ENCODE measurements at places on chromosomes 6 and 20.

- no peak for DNase-seq
These were observed 101.8 kb upstream of the NHSL1 start for GRCh38 chr6:138601128-138601527.

GRCh38 chr20:24763386-24764026 is 185.6 kb upstream of the CST7 start:
- no peak for DNase-seq

DNA sequence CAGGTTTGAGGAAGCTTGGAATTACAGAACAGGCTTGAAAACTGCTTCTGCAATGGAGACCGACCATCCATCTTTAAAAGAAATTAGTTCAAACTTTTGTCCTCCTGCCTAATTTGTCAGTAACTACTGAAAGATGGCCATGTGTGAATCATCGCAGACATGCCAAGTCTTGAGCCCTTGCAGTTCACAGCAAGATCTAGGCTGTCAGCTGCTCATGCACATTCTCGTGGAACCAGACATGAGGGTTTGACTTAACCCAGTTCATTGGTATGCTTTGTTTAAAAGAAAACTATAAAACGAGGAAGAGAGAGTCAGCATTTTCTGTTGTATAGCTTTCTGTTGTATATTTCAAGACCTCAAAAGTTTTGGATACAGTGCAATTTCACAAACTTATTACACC is 74.0 kb upstream of the SAMD5 start:
- DNase-seq = no peak

DNA sequence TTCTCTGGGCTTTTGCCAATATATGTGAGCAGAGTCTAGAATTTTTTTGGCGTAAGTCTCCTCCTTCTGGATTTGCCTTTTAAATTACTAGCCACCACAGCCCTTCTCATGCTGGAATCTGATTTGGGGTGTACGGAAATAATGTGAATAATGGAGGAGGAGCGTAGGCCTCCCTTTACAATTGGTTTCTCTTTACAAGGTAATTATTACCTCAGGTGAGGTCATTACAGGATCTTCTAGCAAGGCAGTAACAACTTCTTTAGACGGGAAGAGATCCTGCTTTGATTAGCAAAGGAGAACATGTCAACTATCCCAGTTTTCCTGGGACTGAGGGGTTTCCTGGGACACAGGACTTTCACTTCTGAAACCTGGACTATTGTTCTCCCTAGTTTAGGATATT is 8.9 kb downstream of the RWDD2A start:
- no peak for DNase-seq

DNA sequence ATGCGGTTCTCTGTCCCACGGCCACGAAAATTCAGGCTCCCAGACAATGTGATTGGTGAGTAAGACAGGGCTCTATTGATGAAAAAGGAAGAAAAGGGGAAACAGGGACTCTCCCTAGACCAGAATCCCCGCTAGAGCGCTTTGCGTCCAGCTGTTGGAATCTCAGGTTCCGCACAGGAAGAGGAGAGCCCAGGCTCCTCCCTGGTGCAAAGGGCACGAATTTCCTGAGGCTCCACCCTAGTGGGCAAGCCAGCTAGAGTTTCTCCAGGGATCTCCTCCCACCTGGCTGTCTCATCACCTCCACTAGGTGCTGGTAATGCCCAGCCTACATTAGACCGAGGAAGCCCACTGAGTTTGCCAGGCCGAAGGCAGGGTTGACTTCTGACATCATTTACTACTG is 135.9 kb upstream of the SOX4 start:
- DNase-seq = no peak

DNA sequence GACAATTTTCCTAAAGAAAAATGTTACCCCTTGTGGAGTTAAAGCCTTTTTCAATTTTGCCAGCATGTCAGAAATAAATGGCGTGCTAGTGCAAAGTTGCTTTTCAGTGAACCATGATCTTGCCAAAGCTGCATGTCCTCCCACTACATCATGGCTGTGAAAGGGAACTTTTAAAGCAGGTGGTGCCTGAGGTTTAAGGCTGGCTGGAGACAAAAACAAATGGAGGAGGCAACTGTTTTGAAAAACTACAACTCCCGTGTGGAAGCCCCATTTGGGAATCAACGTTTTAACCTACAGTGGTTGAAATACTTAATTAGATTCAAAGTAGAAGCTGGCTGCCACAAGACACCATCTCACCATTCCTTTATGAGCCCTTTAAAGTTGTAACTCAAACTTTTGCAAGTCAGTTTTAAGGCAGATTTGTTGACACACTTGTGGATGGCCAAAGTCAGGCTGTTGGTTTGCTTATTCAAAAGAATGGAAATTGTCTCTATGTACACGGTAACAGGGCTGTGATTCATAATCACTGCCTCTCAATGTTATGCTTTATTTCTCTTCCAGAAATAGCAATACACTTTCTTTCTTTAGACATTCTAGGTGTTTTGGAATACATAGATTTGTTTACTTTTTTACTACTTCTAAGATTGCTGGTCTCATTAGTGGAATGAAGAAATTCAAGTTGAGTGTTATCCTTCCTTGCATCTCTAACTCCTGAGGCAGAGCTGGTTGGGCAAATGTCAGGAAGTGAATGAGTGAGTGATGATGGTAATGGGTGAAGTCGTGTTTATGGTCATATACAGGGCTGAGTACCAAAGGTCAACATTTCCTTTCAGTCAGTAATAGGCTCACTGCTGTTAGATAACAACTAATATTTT is 196.4 kb upstream of the GMDS start:
- DNase-seq = no peak

DNA sequence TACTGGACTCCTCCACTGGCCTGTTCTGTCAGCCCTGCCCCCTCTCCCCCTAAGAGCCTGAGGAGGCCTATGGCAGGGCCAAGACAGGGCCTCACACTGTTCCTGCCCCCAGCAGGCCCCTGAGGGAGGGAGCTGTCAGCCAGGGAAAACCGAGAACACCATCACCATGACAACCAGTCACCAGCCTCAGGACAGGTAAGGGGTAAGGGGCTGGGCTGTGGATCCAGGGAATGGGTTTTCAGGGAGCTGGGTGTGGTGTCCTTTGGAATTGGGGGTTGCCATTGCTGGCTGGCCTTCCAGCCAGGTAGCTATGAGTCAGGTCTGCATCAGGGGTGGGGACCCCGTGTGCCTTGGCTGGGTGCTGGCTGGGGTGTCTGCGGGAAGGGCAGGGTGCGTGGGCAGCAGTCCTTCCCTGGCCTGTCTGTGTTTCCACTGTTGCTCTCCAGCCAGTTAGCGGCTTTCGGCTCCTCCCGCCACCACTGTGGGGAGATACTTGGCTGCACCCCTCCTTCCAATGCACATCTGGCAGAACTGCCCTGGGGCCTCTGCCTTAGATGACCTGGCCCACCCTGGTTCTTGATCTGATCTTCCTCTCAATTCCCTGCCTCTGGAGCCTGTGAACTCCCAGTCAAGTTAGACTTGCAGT is 3.9 kb downstream of the SLC29A1 start:
- no peak for DNase-seq

DNA sequence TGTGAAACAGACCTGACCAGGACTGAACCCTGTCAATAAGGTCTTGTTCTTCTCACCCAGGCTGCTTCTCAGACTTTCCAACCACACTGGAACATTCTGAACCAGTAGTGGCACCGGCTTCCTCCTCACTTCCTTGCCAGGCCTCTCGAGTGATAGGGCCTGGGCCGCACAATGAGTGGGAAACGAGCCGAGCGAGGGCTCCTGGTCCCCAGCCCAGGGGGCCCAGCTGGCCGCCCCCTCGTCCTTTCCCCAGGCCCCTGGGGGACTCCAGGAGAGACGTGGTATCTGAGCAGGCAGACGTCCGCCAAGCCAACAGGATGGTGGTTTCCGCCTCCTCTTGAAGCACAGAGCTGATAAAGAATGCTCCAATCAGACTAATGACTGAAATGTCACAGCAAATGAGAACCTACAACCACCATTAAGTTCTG is 117.9 kb downstream of the GMDS start:
- no peak for DNase-seq

DNA sequence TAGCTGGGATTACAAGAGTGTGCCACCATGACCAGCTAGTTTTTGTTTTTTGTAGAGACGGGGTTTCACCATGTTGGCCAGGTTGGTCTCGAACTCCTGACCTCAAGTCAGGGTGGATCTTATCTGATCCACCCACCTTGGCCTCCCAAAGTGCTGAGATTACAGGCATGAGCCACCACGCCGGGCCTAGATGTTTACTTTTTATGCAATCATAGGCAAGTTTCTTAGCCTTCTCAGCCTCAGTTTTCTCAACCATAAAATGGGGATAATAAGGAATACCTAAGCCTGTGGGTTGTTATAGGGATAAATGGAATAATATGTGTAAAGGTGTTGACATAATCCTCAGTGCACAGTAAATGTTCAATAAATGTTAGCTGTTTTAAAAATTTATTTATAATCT is 9.8 kb downstream of the SPATS1 start:
- DNase-seq = no peak

DNA sequence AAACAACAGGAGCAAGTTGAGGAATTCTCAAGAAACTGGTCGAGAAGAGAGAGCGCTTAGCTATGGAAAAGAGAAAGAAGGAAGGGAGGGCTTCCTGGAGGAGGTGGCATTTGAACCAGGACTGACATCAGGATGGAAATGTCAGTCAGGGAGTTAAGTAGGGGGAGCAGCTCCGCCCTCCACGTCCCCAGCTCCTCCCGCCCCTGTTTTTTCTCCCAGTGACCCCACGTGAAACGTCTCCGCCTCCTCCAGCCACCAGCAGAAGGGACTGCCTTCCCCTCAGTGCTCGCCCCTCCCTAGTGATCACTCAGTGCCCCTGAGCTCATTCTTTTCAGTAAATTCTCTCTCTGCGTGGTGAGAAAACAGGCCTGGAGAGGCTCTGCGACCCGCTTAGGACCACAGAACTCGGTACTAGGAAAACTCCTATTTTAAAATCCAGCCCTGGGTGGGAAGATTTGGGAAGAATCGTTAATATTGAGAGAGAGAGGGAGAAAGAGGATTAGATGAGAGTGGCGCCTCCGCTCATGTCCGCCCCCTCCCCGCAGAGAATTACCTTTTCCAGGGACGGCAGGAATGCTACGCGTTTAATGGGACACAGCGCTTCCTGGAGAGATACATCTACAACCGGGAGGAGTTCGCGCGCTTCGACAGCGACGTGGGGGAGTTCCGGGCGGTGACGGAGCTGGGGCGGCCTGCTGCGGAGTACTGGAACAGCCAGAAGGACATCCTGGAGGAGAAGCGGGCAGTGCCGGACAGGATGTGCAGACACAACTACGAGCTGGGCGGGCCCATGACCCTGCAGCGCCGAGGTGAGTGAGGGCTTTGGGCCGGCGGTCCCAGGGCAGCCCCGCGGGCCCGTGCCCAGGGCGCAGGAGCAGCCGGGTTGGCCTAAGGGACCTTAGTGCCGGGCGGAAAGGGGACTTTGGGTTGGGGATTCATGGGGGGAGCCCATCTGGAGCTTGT is 4.6 kb downstream of the HLA-DPB1 start:
- DNase-seq = no peak

GRCh38 chr6:34227761-34228421 is 8.8 kb upstream of the HMGA1 start:
- no peak for DNase-seq

GRCh38 chr20:59104831-59105230 is 58.8 kb upstream of the ZNF831 start:
- DNase-seq = no peak

GRCh38 chr20:62481425-62482145 is 5.8 kb upstream of the GATA5 start:
- no peak for DNase-seq

GRCh38 chr20:59618131-59618530 is 13.8 kb downstream of the PHACTR3 start:
- no peak for DNase-seq

GRCh38 chr6:146090474-146090873 is 61.6 kb downstream of the GRM1 start:
- DNase-seq = no peak

DNA sequence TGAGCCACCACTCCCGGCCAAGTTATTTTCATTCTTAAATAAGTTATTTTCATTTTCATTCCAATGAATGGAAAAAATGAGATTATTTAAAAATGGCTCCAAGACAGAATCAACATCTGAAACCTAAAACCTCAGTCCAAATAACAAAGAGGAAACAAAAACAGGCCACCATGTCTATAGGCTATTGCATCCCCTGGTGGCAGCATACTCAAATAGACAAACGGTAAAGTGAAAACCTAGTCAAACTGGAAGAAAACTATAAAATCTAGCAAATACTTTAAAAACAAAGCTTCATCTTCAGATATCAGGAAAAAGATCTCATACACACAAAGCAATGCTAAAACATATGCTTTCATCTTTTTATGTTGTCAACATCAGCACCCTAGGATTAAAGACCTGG is 20.9 kb downstream of the IL17A start:
- no peak for DNase-seq

DNA sequence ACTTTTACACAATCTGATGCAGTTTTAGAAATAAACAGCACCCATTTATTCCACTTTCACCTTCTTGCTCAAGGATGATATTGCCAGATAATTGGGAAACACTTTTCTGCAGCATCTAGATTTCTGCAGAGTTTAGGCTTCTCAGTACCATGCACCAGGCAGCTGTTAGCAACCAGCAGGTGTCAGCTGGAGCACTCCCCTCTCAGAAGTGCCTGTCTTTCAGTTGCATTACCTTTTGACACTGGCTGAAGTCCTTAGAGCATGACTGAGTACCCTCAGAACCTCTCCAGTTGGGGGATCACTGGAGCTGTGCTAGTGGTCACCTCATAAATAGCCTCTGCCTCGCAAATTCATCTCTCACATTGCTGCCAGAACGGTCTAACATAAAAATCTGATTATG is 91.2 kb downstream of the DNAH8 start:
- DNase-seq = peak; percentile 24

GRCh38 chr6:43758617-43759050 is 11.4 kb upstream of the VEGFA start:
- DNase-seq = peak; percentile 21

DNA sequence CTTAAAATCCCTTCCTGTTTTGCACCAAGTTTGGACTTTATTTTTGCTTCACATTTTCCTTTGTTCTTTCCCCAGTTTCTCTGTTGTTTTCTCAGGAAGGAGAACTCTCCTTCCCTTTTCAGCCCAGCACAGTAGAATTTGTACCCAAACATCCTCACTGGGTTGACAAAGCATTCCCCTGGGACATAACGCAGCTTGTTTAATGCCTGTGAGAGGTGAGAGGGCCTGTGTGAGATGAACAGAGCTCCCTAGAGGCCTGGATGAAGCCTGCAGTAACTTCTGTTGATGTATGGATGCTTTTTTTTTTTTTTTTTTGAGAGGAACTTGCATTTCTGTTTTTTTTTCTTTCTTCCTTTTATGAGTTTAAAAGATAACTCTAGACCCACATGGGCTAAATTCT is 104.9 kb upstream of the SLC22A23 start:
- peak; percentile 8 for DNase-seq

DNA sequence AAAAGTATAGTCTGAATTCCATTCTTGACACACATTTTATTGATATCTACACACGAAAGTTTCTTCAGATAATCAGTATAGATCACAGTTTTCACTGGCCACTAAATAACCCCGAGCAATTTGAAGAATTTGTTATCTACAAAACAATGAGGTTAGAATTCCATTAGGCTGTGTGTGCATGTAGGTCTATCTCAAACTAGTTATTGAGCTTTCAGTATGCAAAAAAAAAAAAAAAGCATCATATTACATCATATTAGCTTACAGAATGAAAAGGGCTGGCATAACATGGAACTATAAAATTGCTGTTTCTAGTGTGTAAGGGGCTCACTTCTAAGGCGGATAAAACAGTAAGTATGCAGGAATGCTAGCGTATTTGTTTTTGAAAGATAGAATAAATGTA is 59.5 kb upstream of the ADGRG6 start:
- DNase-seq = no peak

- DNase-seq = no peak
These were observed 144.2 kb downstream of the JARID2 start for GRCh38 chr6:15389765-15390723.

Measured in SHP77 (cell line).